ENCODE measurements at places on chromosomes 16 and 17.

- no peak for DNase-seq
Observed at GRCh38 chr16:82181461-82182185, 11.6 kb upstream of the MPHOSPH6 start.

- DNase-seq, result no peak
Observed at GRCh38 chr16:86287664-86288201, 222.6 kb upstream of the FOXF1 start.

- no peak for DNase-seq
Observed at GRCh38 chr16:27529962-27530361, 19.8 kb downstream of the GTF3C1 start.

GRCh38 chr17:12765548-12765947, 23.8 kb upstream of the ARHGAP44 start:
- DNase-seq, result no peak

DNA sequence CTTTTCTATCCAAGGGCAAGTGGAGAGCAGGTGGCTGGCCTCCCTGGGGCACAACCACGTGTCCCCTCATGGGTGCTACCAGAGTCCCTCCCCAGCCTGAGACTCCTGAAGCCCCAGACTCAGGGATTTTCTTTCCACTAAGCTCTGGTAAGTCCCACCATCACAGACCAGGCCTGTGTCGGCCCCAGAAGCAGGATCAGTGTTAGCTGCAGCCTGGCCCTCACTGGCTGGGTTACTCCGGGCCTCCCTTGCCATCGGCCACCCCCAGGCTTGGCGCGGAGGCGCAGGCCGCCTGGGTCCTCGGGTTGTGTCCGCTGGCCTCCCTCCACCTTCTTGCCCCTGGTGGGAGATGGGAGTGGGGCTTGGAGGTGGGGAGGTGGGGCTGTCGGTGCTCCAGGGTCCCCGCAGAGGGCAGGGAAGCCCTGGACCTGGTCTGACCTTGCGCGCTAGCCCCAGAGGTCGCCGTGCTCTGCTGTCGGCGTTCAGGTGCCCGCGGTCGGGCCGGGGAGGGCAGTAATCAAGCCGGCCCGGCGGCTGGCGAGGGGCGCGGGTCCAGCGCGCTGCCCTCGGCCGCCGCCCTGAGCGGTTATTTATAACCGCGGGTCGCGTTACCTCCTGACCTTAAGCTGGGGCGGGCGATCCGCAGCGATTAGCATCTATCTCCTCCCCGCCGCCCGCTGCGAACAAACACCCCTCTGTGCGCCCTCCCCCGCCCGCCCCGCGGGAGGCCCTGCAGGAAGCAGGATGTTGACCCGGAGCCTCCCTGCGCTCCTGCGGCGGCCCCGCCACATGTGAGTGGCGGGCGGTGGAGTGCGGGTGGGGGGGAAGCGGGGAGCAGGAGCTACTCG, 78.1 kb upstream of the TOB1 start:
- peak; percentile 70 for DNase-seq

DNA sequence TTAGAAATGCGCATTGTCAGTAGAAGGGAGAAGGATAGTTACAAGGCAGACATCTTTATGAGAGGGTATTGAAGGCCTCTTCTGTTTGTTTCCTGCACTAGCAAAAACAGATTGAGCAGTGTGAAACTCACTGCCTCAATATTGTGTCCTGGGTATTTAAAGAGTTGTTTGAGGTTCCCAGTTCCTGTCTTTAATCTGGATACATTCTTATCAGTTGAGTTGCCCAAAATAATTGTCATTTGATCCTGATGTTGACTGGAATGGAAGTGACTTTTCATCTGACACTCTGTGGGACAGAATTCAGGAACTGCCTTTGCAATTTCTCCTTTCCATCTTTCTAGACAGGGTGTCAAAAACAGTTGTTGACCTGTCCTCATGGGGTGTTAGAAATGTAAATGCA, 1.7 kb downstream of the ATP6V0A1 start:
- no peak for DNase-seq

GRCh38 chr17:17823433-17824118, 13.2 kb downstream of the SREBF1 start:
- DNase-seq, result peak; percentile 64

GRCh38 chr16:3816326-3816725, 64.2 kb downstream of the CREBBP start:
- DNase-seq, result no peak

GRCh38 chr17:7191571-7192270, 12.6 kb upstream of the ASGR1 start:
- no peak for DNase-seq

GRCh38 chr16:70572050-70572925, 48.7 kb downstream of the SF3B3 start:
- no peak for DNase-seq

DNA sequence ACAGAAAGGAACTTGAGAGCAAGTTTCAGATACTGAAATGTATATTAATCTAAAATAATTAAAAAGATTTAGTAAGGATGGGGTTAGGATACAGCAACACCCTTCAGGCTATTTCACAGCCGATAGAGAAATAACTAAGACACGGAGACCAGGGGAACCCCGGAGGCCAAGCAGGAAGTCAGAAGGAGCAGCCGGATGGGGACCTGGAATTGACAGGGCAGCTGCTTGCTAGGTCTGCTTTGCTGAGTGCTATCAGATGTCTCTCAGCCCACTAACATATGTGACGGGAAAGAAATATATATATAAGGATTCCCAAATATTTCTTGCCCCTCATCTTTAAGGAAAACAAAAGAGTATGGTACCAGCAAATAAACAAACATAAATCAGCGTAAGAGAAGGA, 154.1 kb upstream of the CDH5 start:
- no peak for DNase-seq

DNA sequence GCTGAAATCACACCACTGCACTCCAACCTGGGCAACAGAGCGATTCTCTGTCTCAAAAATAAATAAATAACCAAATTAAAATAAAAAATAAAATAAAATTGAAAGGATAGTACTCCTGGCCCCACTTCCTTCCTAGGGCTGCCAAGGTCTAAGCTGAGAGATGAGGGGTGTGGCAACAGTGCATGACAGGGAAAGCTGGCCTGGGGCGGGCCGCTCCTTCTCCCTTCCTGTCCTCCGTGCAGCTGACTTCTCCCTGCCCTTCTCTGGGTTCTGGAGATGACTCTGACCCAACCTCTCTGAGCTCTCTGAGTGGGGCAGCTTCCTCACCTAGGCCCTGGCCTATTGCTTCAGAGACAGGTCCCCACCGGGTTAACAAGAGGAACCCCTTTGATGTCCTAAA, 8.7 kb upstream of the SLC25A39 start:
- DNase-seq, result no peak

GRCh38 chr17:39870776-39871175, 2.8 kb downstream of the ZPBP2 start:
- no peak for DNase-seq

GRCh38 chr17:69828087-69828486, 246.9 kb upstream of the KCNJ16 start:
- DNase-seq, result no peak

Measured in activated T-cell treated with anti-CD3 and anti-CD28 coated beads for 1 hour (primary cell).